Left lung (tissue), 14 donors: ENCODE measurements at places on chromosomes 11 and 22. TPM values are rescaled to one million over a fixed set of nuclear protein-coding genes. Genes with fewer than 3 reads are reported as not detected.
A peak's percentile ranks its signal among the peaks of the same experiment; 100 is the strongest.

- H3K27me3 ChIP-seq = no peaks in the 10 kb centered on the region
- H3K4me3 ChIP-seq = no peak overlapping the region
- H3K27ac ChIP-seq = no peak overlapping the region
- H3K36me3 ChIP-seq = no peaks in the 10 kb centered on the region
These were observed 7.4 kb upstream of the GNAZ start for GRCh38 chr22:23062616-23063538.

DNA sequence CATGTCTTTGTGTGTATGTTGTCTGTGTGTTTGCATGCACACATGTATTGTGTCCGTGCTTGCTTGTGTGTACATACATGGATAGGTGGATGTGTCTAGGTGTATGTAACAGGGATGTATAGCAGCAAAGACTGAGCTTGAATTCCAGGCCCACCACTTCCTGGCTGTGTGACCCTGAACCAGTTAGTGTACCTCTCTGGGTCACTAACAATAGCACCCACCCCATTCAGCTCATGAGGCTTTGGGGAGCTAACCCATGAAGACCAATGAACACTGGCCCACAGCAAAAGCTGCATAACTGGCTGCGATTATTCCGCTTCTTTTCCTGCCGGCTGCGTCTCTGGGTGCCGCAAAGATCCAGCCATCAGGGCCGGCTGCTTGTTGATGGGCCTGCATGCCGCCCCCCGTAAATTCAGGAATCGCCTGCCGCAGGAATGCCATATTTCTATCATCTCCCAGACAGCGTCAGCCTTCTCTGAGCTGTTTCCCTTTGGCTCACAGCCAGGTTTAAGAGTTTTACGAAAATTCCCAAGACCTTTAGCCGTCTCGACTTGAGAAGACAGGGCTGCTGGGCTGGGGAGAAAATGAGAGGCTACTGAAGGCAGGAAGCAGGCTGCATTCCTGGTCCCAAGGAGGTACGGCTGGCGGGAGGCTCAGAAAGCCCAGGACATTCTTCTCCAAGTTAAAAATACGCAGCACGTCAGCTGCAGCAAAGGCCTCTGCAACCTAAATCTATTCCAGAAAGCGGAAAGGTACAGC lies 224.6 kb downstream of the MN1 start:
- no peaks in the 10 kb centered on the region for H3K4me1 ChIP-seq
- no peaks in the 10 kb centered on the region for H3K36me3 ChIP-seq
- no peak overlapping the region for H3K27ac ChIP-seq
- H3K27me3 ChIP-seq = no peaks in the 10 kb centered on the region

Gene TMEM151A
- total RNA-seq = not detected

DNA sequence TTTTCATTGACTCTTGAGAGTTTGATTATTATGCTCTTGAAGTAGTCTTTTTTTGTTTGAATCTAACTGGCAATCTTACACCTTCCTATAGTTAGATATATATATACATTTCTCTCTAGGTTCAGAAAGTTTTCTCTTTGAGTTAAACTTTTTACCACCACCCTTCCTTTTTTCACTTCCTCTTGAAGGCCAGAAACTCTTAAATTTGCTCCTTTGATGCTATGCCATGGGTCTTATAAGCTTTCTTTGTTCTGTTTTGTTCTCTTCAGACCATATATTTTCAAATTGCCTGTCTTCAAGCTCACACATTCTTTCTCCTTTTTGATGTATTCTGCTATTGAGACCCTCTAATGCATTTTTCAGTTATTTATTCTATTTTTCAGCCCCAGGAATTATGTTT lies 513.5 kb upstream of the CNTN5 start:
- H3K4me3 ChIP-seq = no peak overlapping the region
- H3K27me3 ChIP-seq = no peaks in the 10 kb centered on the region
- no peak for DNase-seq
- no peaks in the 10 kb centered on the region for H3K36me3 ChIP-seq

DNA sequence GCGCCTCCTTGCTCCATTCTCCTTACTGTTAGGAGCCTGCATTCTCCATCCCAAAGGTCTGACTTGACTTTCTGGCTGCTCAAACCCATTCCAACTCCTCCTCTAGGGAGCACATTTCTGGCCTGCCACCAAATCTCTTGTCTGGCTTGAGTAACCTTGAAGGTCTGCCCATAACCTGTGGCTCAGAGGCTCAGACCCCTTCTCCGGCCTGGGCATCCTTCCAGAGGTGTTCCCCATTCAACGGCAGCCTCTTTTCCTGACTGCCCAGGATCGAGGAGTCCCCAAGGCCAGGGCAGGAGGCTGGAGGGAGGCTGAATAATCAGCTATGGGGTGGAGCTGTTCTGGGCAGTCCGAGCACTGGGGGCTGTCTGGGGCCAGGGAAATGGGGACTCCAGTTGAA lies 2.2 kb downstream of the RAD9A start:
- H3K4me3 ChIP-seq = no peak overlapping the region
- no peaks in the 10 kb centered on the region for H3K36me3 ChIP-seq
- no peak overlapping the region for H3K27ac ChIP-seq
- DNase-seq = no peak
- H3K4me1 ChIP-seq = peaks cover 5% of the 10 kb centered on the region

GRCh38 chr11:67490727-67491065 lies 7.9 kb downstream of the AIP start:
- H3K4me1 ChIP-seq = peaks cover 13% of the 10 kb centered on the region
- no peak overlapping the region for H3K4me3 ChIP-seq
- no peaks in the 10 kb centered on the region for H3K36me3 ChIP-seq
- no peak for DNase-seq
- H3K27me3 ChIP-seq = no peaks in the 10 kb centered on the region

DNA sequence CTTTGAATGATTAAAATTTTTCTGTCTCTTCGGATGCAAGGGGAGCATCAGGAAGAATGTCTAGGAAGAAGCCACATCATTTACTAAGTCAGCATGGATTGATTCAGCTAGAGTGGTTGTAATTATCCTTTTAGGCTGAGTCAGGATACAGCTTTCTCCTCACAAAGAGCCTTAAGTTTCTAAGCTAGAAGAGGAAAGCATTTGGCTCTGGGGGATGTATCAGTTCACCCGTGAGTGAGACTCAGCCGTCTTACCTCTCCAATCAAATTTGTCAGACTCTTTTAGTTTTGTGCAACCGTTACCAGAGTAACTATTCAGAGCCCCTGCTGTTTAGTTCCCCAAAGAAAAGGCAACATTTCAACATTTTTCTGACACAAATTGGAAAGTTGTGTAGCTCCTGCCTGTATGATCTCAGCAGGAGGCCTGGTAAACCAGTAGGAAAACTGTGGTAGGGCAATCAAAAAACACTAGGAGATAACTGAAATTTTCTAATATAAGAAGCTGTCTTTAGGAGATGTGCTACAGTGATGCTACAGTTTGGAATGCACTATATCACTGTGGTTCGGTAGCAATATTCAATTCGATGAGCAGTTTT lies 432.4 kb upstream of the LUZP2 start:
- H3K36me3 ChIP-seq = no peaks in the 10 kb centered on the region
- H3K4me3 ChIP-seq = no peak overlapping the region
- no peak overlapping the region for H3K27ac ChIP-seq
- no peaks in the 10 kb centered on the region for H3K27me3 ChIP-seq
- no peak for DNase-seq

- H3K4me1 ChIP-seq = peaks cover 29% of the 10 kb centered on the region
- H3K27ac ChIP-seq = no peak overlapping the region
- no peaks in the 10 kb centered on the region for H3K36me3 ChIP-seq
- H3K4me3 ChIP-seq = no peak overlapping the region
These were observed 72.5 kb upstream of the MYO18B start for GRCh38 chr22:25669253-25670069.

Gene IRAG1
- 17.0 TPM for total RNA-seq

DNA sequence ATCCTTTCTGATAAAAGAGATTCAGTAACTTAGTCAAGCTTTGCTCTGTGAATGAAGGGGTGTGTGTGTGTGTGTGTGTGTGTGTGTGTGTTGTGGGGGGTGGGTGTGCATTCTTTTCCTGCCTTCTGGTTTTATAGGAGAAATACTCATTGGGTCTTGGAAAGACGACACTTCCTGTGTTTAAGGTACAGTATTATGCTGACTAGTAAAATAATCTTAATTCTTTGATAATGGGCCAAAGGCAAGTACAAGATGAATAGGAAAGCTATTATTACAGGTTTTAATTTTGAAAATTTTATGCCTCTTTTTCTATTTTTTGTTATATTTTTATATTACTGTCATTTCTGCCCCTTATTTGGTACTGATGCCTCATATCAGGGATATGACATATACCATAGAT lies 26.1 kb downstream of the HSD17B12 start:
- H3K4me3 ChIP-seq = no peak overlapping the region
- H3K36me3 ChIP-seq = no peaks in the 10 kb centered on the region
- H3K4me1 ChIP-seq = no peaks in the 10 kb centered on the region

DNA sequence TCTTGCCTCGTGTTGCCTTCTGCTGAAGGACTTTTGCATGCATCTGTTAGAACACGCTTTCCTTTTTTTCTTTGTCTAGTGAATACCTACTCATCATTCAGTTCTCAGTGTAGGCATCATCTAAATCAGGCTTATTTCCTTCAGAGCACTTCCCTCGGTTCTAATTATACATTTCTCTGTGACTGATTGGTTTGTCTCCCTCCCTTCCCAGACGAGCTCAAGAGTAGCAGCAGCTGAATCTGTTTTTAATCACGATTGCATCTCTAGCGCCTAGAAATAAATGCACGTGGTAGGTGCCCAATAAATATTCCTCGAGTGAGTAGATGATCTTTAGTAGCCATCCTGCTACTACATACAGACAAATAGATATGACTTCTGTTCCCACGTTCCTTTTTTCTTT lies 6.3 kb downstream of the CEP164 start:
- H3K27me3 ChIP-seq = no peaks in the 10 kb centered on the region
- H3K4me1 ChIP-seq = peaks cover 6% of the 10 kb centered on the region
- H3K4me3 ChIP-seq = no peak overlapping the region

GRCh38 chr22:35967046-35967397 lies 61.6 kb downstream of the RBFOX2 start:
- H3K36me3 ChIP-seq = no peaks in the 10 kb centered on the region
- peaks cover 5% of the 10 kb centered on the region for H3K4me1 ChIP-seq
- no peak overlapping the region for H3K4me3 ChIP-seq
- H3K27ac ChIP-seq = no peak overlapping the region

GRCh38 chr11:131345406-131345805 lies 25.0 kb upstream of the NTM start:
- DNase-seq = no peak
- no peaks in the 10 kb centered on the region for H3K36me3 ChIP-seq
- no peaks in the 10 kb centered on the region for H3K27me3 ChIP-seq
- H3K4me3 ChIP-seq = no peak overlapping the region

- H3K27me3 ChIP-seq = no peaks in the 10 kb centered on the region
- DNase-seq = no peak
- H3K27ac ChIP-seq = peak overlapping the region; percentile 85
- H3K4me3 ChIP-seq = no peak overlapping the region
- no peaks in the 10 kb centered on the region for H3K36me3 ChIP-seq
- H3K4me1 ChIP-seq = peaks cover 23% of the 10 kb centered on the region
These were observed 57.0 kb downstream of the RBFOX2 start for GRCh38 chr22:35971456-35972119.

DNA sequence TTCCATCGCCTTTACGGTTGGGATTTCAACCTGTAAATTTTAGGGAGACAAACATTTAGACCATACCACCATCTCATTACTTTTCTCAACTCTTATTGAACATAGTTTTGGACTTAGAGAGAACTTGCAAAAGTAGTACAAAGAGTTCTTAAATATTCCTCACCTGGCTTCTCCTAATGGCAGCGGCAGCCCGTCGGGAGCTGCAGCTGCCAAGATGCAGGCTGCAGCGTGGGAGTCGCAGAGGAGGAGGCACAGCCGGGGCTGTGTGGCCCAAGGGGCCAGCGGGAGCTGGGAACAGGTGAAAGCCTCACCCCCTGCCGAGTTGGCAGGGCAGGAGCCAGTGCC lies 23.1 kb upstream of the RNASEH2C start:
- no peaks in the 10 kb centered on the region for H3K27me3 ChIP-seq
- no peak overlapping the region for H3K4me3 ChIP-seq
- H3K4me1 ChIP-seq = no peaks in the 10 kb centered on the region
- no peak for DNase-seq

Gene PHOX2A
- not detected for total RNA-seq
